Activated CD4-positive, alpha-beta T cell treated with anti-CD3 and anti-CD28 coated beads for 24 hours (primary cell): ENCODE measurements at places on chromosomes 6 and 20.
A peak's percentile ranks its signal among the peaks of the same experiment; 100 is the strongest.

DNA sequence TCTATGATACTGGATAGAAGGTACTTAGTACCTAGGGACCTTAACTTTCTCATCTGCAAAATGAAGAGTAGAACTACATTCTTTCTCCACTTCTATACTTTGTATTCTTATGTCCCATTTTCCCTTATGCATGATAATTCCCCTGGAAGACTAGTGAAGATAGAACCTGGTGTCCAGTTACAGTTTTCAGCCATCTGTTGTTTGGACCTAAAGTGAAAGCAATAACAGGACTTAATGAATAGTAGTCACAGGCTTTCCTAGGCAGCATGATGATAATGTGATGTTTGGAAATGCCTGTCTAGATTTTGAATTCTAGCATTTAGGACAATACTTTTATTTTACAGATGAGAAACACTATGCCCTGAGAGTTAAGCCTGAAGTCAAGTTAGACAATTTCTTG lies 153.8 kb downstream of the RIMS1 start:
- DNase-seq = no peak

DNA sequence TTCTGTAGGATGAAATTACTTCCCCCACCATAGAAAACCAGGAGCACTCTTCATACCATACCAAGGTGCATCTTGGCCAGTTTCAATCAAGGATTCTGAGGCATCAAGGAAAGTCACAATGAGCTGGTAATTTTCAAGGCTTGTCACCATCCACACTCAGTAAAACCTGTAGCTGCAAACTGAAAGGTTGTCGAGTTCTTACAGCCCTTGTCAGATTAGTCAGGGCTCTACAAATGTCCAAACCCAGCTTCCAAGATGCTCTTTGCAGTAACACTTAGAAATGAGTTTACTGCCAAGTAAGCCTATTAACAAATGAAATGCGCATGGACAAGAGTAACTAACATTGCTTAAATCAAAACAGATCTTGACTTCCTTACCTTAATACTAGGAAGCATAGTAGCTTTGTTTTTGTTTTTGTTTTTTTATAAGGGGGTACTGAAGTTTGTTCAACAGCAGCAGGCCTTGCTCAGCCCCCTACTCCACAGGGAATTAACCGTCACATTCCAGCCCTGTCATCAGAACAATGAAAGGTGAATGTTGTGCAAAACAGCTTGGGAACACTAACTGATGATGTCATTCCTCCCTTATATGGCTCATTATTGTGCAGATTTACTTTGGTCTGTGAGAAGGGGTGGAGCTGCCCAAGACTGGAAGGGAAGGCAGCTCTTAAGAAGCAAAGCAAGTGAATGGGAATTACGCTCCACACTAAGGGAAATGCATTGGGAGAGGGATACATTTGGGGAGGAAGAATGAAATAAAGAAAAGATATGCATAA lies 49.9 kb upstream of the TMEM30A start:
- no peak for DNase-seq

DNA sequence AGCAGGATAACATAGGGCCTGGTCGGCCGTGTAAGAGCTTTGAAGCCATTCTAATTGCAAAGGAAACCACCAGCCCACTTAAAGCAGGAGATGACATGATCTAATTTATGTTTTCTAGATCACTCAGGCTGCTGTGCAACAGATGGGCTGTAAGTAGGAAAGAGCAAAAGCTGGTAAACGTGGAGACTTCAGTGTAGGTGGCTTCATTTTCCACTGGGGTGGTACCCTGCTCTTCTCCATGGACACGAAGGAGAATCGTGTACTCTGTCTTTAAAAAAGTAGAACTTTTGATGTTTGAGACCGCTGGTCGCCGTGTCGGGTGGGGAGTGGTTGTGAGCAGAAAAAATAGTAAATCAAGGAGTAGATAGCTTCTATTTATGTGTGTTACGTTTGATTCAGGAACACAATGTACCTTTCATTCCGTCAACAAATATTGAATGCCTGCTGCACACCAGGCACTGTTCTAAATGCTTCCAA lies 6.4 kb downstream of the CASS4 start:
- DNase-seq = no peak

DNA sequence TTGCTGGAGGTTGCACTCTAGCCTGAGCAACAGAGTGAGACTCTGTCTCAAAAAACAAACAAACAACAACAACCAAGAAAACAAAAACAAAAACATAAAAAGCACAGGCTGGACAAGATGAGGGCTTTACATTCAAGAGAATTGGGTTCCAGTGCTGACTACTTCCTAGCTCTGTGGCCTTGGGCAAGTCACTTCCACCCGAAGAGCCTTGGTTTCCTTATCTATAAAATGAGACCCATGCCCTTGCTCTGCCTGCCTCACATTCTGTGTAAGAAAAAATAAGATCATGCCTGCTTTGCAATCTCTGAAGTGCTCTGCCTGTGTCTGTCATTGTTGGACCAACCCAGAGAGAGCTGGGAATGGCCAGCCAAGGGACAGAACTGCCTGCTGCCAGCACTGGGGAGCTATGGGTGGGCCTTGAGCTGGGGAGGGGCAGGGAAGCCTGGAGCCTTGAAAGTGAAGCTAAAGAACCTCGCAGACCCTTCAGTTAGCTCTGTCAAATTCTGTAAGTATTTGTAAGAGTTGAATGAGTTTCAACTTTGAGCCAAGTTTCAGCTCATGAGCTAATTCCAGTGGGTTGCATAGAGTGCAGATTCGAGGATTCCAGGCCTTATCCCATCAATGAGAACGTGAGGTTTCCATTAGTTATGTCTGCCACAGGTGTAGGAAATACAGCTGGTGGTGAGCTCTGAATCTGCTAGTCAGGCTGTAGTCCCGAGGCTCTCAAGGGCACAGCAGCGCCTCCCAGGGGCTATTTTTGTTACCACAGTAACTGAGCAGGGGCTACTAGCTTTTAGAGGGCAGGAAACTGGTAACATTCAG lies 93.2 kb downstream of the DLGAP4 start:
- peak; percentile 38 for DNase-seq

GRCh38 chr6:157283330-157283898 lies 39.9 kb downstream of the TMEM242 start:
- DNase-seq = no peak

DNA sequence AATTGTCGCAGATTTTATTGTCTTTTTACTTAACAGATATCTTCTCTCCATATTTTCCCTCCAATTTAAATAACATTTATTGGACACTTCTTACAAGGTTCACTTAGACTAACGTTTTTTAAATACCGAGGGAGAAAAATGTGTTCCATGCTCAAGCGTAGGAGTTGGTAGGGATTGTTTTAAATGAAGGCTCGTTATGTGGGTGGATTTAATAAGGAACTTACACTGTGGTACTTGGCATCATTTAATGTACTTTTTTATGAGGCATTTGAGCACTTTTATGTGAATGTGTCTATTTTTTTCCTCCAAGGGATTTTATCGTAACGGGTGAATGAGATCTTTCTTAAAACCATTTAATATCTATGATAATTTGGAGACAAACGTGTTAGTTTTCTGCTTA lies 125.0 kb upstream of the MTHFD1L start:
- DNase-seq = no peak

GRCh38 chr20:43855803-43856202 lies 58.8 kb upstream of the TOX2 start:
- DNase-seq = no peak

DNA sequence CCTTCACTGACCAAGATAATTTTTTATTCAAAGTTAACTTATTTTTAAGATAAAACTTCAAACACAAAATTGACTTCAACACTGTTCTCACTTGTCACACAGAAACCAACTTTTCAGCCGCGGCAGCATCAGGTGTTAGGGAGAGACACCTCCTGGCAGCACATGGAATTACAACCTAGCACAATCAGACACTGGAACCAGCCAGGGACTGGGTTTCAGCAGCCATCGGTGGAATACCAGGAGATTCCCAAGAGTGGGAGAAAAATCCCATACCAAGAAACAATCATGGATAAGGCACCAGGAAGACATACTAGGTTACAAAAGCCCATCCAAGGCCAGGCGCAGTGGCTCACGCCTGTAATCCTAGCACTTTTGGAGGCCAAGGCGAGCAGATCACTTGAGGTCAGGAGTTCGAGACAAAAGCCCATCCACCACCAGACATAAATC lies 70.0 kb downstream of the SNX5 start:
- peak; percentile 41 for DNase-seq

GRCh38 chr6:17385660-17386059 lies 7.7 kb upstream of the CAP2 start:
- DNase-seq = no peak

GRCh38 chr6:134168590-134169208 lies 116.3 kb upstream of the SLC2A12 start:
- no peak for DNase-seq

DNA sequence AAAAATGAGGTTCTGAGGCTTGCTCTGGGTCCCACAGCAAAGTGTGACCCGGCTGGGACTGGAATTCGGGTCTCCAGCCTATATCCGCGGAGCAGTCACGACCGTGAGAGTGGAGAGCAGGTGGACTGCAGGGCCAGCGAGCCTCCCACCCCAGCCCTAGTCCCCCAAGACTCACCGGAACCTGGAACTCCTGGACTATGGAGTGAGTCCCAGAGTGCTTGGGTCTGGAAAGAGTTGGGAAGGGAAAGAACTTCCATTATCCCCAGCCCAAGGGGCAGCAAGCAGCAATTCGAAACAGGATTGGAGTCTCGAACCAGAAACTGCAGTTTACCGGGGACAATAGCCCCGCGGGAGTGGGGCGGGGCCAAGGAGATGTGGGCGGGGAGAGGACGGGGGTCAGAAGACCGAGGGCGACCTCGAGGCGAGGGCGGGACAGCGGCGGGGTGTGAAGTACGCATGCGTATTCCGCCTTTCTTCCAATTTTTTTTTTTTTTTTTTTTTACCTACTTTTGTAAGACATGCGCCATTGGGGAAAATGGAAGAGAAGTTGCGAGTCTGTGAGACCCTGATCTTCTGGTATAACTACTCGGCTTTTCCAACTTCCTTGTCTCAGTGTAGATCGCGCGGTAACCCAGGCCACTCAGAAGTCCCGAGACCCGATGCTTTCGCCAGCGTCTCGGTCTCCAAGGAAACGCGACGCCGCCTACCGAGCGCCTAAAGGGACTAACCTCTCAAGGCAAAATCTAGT lies at the start of gene C20orf96:
Gene C20orf96 (minus strand): TSS at position 667 of the 748 bp plus-strand sequence. CDS start 140 bp downstream, at position 527.
- DNase-seq = peak; percentile 90

DNA sequence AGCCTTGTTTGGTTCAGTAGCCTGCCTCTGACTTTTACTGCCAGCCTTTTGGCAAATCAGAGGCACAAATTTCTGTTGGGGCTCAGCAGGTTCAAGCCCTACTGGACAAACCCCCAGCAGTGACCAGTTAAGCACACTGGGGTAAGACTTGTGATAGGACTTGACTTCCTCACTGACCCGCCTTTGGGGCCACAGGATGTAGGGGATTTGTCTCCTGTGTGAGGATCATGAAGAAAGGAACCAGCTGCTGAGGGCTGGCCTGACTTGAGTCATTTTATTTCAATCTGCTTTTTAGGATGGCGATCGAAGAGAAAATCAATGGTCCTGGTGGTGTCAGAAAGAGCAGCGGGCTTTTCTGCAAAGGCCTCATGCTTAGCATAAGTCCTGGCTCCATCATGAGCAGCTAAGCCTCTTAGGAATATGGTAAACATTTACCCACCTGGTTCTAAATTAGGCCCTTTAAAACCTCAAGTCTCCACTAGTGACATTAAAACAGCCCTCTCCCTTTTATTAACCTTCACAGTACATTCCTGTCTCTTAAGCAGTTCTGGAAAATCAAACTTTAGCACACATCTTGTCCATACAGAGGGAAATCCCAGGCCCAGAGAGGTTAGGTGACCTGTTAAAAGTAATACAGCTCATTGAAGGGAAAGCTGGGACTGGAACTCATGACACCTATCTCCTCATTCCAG lies 16.6 kb downstream of the CHMP4B start:
- DNase-seq = no peak

DNA sequence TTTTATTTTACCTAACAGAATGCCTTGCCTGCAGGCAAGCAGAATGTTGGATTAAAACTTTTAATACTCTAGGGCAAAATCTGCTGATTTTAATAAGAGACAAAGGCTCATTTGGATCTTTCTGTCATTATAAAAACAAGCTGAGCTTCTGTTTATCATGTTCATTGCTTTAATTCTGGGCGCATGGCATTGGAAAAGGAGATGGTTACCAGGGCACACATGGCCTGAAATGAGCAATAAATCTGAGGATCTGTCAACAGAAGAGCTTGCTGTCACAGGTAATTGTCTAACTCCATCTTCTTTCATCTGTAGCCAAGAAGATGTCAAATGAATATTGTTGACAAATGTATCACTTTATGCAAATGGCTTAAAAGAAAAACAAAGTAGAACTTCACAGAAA lies 439.6 kb downstream of the DOK5 start:
- DNase-seq = no peak

DNA sequence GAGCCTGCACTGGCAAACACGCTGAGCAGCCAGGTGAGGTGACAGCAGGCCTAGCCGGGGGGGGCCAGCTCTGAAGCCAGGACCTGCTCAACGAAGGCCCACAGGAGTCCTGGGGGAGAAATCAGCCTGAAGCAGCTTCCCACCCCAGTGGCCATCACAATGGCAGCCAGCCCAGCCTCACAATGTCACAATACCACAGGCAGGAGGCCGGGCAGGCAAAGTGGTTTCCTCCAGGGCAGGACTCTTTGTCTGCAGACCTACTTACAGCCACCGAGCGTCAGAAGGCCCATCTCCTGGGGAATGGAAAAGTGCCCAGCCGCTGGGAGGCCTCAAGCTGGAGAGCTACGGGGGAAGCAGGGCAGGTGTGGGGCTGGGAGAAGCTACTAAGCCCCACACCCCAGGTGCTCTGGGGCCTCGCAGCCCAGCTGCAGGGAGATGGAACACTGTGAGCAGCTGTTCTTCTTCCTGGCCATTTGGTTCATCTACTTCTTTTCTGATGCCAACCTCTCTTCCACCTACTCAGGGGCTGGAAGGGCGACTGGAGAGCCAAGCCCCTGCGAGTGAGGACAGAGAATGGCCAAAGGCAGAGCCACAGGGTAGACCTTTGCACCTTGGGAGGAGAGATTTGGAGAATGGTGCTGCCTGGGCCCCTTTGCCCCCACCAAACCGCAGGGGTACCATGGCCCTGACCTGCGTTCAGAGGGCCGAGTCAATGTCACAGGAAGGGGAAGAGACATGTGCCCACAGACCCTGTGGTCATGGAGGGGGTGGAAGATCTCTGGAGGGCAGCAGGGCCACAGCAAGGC lies 22.3 kb upstream of the AVP start:
- no peak for DNase-seq

DNA sequence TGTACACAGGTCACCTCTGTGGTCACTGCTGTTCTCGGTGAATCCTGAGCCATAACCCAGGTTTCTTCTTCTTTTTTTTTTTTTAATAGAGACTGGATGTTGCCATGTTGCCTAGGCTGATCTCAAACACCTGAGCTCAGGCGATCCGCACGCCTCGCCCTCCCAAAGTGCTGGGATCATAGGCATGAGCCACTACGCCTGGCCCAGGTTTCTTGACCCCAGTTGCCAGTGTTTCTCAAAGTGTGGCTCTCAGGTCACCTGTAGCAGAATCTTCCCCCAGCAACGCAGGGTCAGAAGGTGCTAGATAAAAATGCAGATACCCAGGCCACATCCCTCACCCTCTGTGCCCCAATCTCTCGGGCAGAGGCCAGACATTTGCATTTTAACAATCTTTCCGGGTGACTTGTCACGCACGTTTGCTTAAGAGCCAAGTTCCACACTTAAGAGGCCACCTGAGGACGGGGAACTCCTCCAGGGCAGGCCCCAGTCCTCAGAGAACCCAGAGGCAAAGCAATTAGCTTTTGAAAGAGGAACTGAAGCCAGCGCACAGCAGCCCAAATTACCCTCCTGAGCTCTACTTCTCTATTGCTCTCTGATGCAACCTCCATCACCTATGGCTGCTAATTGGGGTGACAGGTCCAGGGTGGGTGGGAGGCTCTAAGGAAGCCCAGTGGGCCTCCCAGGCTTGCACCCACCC lies 81.8 kb downstream of the NFATC2 start:
- no peak for DNase-seq

- DNase-seq = peak; percentile 73
These were observed 693 bp downstream of the HLA-F start for GRCh38 chr6:29723666-29724588.
